ENCODE measurements at places on chromosomes 5 and 9. TPM values are rescaled to one million over a fixed set of nuclear protein-coding genes. Genes with fewer than 3 reads are reported as not detected.

The LRRC70 gene
- 0.63 TPM for total RNA-seq

The SLC27A6 gene
- not detected for total RNA-seq

The TMOD1 gene
- total RNA-seq, result 1.6 TPM

The TMEFF1 gene
- 0.10 TPM for total RNA-seq

The PRSS3 gene
- not detected for total RNA-seq

The AQP7 gene
- total RNA-seq, result 0.27 TPM

The BOD1 gene
- 19.1 TPM for total RNA-seq

The COL23A1 gene
- not detected for total RNA-seq

The RPL37 gene
- 1,320 TPM for total RNA-seq

The DUSP1 gene
- 5.2 TPM for total RNA-seq

The NR6A1 gene
- 0.81 TPM for total RNA-seq

The FAM200C gene
- total RNA-seq, result 0.51 TPM

The C9orf50 gene
- not detected for total RNA-seq

The MAP1B gene
- total RNA-seq, result 0.07 TPM

The GPR151 gene
- total RNA-seq, result not detected

The PLPP7 gene
- total RNA-seq, result not detected

The ALDH7A1 gene
- total RNA-seq, result 0.66 TPM

The TLE1 gene
- 0.47 TPM for total RNA-seq

The FOXD4L5 gene
- 0.32 TPM for total RNA-seq

The FAM221B gene
- total RNA-seq, result not detected

The MAMDC4 gene
- 26.0 TPM for total RNA-seq

The FRRS1L gene
- total RNA-seq, result not detected

The MYMK gene
- total RNA-seq, result not detected

The MBLAC2 gene
- 5.5 TPM for total RNA-seq

The MELK gene
- total RNA-seq, result 39.7 TPM

The FBXO10 gene
- total RNA-seq, result 5.0 TPM

The IL4 gene
- 12.7 TPM for total RNA-seq

The IFNE gene
- total RNA-seq, result not detected

The GMCL2 gene
- not detected for total RNA-seq

The QRFP gene
- not detected for total RNA-seq

The SPINK6 gene
- total RNA-seq, result not detected

The LCN9 gene
- not detected for total RNA-seq

The NSMF gene
- total RNA-seq, result 30.5 TPM

The MAN2A1 gene
- 42.7 TPM for total RNA-seq

The CKMT2 gene
- not detected for total RNA-seq

The SV2C gene
- 0.07 TPM for total RNA-seq

The C6 gene
- not detected for total RNA-seq

The OBP2B gene
- not detected for total RNA-seq

The FAM153A gene
- 8.6 TPM for total RNA-seq

The LCN1 gene
- not detected for total RNA-seq

The RXFP3 gene
- total RNA-seq, result not detected

The PPP3R2 gene
- not detected for total RNA-seq

The DBH gene
- total RNA-seq, result not detected

The PCDHB4 gene
- not detected for total RNA-seq

The ARL14EPL gene
- not detected for total RNA-seq

The CARD9 gene
- total RNA-seq, result 1.6 TPM

The ANKHD1 gene
- 140 TPM for total RNA-seq

All from T-helper 1 cell treated with Interleukin-12 subunit alpha and Interleukin-12 subunit beta and Interleukin-4 antibody, amounts not matched to agents 30 ng/mL and 1 ng/mL, for 36 hours (primary cell).